NCI-H446 (cell line): ENCODE measurements at places on chromosomes 4 and X.

- DNase-seq: no peak
Observed at GRCh38 chr4:15702941-15703403, at the start of gene BST1. TSS of gene BST1 (plus strand) at chr4:15703065. CDS start at chr4:15703145, 80 bp downstream.

DNA sequence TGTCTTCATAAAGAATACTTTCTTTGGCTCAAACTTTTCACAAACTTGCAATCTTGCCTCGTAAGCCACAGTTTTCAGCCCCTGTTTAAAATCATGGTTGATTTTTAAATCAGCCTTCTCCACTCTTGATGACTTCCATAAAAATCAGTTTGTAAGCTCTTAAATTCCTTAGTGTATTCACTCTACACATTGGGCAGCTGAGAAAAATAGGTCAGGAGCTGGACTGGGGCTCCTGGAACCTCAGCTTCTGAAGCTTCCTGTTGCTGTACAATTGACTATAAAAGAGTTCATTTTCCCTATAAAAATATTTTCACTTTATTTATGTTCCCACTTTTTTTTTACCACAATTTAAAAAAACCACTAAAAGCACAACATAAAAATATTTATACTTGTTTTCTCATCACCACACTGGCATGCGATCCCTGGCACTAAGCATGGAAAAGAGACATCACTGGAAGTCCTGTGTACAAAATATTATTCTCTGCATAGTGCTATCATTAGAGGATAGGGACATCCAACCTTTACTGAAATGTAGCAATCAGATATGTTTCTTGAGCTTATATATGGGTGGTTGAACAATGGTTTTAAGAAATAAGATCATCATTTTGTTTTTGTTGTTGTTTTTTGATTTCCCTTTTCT lies 345.7 kb downstream of the FBXO8 start:
- no peak for DNase-seq

GRCh38 chr4:135934026-135934425 lies 1598.3 kb downstream of the PCDH18 start:
- peak; percentile 44 for DNase-seq

GRCh38 chr4:179615704-179616103 lies 2173.5 kb upstream of the AGA start:
- no peak for DNase-seq

DNA sequence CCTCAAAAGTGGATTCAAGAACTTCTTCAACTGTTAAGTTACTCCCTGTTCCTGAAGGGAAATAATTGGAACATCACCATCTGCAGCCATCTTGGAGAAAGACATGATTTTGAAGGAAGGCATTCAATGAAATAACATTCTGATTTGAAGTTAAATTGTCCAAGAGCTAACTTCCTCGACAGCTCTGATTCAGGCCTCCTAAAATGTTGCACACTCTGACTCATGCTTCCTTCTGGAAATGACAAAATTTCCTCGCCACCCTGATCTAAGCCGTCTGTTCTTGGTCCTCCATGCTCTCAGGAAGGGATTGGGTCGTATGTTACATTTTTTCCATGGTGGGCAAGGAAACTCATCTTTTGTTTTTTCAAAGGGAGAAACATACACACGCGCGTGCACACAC lies 496.9 kb upstream of the DIPK2B start:
- DNase-seq: no peak

GRCh38 chr4:89579771-89580170 lies 257.2 kb downstream of the SNCA start:
- no peak for DNase-seq

DNA sequence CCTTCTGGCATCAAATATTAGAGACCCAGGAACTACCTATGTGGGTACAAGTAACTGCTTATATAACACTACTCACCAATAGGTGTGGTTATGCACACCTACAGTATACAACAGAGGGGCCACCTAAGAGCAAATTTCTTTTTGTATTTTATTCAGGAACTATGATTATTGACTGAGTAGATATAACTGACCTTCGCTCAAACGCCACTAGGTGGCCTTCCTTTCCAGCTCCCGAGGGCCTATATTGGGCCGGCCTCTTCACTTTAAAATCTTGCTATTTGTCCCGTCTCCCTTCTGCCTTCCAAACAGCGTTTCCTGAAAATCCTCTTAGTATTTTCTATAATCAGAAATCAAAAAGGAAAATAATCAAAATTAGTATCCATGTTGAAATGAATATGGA lies 19.9 kb upstream of the PABPC5 start:
- DNase-seq: no peak

- no peak for DNase-seq
Observed at GRCh38 chrX:109857584-109858228, 124.6 kb upstream of the ACSL4 start.

GRCh38 chr4:86595426-86595805 lies 1.3 kb downstream of the PTPN13 start:
- DNase-seq: no peak

DNA sequence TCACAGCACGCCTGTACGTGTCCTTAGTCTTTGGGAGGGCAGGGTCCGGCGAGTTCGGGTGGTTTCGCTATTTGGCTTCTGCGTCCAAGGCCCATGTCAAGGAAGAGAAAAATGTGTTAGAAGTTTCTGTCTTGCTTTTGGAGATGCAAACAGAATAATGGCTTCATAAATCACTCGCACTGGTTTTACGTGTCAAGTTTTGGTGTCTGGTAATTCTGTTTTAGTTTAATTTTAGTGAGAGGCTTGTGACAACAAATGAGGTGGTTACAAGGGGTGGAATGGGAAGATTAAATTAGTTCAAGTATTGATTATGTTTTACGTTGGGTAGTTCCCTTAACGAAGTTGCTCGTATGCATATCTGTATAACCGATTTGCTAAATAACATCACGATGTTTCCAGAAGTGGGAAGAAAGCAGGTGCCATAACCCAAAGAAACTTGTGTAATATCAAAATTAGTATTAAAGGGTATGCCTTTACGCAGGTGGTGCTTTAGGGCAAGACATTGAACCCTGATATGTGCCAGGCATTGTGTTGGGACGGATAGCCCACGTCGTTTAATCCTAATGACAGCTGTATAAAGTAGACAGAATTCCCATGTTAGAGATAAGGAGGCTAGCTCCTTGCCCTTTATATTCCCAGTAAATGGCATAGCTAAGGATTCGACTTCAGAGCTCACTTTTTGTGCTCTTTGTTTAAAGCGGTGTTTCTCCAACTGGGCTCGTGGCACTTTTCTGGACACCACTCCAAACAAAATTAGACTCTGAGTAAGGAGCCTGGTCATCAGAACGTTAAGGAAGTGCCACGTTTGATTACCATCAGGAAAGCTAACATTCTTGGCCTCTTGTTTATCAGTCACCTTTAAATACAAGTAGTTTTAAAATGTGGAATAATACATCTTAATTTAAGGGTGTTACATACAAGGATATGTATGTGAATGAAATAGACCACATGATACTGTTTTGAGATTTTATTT lies 843 bp downstream of the RPL34 start:
- no peak for DNase-seq

DNA sequence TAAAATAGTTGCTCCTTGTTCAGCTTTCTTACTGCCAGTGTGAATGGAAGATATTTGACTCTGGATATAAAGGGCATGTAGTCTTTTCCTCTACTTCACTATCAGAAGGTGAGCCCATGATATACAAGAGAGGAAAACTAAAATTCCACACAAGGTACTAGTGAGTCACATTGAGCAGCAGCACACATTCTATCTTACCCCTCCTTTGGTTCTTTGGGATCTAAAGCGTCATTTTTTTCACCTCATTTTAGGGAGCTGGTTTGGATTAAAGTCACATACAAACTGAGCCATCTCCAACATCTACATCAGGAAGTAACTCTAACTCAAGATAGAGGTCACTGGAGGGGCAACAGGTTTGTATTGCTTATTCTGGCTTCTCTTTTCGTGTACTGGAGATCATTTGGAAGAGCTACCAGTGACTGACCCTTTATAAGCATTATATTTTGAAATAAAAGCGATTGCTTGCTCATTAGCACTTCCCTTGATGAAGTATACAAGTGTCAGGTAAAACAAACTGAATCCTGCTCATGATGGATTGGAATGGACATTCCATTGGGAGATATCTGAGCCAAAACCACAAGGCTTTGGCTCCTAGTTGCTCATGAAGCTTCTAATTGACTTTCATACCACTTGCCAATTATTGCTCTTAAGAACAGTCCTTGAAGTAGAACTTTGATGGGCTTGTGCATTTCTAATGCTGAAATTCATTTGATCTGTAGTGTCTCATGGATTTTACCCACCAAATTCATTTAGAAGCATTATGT lies 124.1 kb downstream of the SPCS3 start:
- DNase-seq: no peak

DNA sequence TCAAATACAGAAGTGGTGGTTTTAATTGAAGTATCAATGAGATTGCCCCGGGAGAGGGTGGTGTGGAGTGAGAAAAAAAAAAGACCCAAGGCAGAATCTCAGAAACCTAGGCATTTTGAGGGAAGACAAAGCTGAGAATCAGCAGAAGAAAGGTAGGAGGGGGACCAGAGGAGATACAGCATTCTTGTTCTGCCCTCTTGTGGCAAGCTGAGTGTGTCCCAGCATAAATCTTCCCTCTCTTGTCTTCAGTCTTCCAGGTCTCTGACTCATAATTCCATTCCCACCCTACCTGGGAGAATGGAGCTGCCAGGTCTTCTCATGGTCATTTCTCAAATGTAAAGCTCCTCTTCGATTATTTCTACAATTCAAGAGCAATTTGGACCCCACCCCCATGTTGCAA lies 32.7 kb upstream of the MAGED1 start:
- no peak for DNase-seq

DNA sequence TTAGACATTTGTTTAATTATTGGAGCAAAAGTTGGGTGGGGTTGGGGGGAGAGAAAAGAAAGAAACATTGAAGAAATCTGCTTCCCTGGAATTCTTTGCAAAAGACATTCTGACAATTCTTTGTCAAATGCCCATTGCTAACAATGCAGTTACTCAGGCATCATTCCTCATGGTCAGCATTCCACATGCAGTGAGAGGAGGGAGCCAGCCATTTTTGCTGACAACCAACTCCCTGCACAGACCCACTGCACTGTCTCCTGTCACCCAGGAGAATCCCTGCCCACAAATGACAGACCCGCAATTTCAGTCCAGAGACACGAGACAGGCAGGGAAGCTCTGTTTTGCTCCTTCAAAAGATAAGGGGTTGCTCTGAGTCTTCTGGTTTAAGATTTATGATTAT lies 985.1 kb upstream of the SLIT2 start:
- DNase-seq: no peak

GRCh38 chr4:10083331-10083771 lies 33.2 kb downstream of the WDR1 start:
- DNase-seq: no peak

DNA sequence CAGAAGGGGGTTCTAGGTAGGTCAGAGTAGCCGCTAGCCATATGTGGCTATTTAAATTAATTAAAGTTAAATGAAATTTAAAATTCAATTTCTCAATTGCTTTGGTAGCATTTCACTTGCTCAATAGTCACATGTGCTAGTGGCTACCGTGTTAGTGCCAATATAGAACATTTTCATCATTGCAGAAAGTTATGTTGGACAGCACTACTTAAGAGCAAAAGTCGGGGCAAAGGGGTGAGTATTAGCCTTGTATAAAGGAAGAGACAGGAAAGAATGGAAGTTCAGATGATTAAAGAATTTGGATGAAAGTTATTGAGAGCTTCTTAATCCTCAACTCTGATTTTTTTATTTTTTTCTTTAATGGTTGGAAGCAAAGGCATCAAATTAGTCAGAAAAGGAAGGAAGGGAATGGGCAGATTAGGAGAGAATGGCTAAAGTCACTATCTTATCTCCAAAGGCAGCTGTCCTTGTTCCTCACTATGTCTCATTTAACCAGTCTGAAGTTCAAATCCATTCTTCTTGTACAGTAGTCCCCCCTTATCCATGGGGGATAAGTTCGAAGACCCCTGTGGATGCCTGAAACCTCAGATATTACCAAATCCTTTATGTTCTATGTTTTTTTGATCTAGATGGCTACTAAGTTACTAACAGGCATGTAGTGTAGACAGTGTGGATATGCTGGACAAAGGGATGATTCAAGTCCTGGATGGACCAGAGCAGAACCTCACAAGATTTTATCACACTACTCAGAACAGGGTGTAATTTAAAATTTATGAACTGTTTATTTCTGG lies 22.9 kb downstream of the OCIAD1 start:
- no peak for DNase-seq

DNA sequence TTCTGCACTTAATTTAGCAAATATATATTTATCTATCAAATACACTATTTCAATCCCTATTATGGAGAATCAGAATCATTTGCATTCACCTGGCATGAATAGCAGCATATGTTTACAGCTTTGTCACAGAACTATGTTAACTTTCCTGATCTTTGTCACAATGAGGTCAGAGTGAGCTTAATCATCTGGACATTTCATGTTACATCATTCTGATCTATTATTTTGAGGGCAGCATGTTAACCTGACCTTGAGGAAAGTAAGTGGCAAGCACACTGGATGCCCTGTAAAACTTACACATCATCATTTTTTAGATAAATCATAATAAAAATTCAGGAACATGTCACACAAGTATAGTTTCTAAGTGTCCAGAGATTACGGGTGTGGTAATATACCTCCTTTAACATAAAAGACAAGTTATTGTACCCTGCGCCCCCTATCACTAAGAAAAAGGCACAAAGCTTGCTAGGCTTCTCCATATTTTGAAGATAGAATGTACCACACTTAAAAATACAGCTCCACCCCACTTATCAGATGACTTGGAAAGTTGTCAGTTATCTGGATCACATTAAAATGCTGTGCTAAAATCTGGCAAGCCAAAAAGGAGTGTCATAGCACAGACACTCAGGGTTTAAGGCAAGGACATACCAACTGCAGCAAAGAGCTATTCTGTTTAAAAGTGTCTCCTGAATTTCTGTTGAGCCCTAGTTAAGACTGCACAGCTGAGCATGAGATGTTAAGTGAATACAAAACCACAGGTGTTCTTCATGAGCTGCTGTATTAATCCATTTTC lies 182.7 kb upstream of the FAT4 start:
- DNase-seq: no peak

DNA sequence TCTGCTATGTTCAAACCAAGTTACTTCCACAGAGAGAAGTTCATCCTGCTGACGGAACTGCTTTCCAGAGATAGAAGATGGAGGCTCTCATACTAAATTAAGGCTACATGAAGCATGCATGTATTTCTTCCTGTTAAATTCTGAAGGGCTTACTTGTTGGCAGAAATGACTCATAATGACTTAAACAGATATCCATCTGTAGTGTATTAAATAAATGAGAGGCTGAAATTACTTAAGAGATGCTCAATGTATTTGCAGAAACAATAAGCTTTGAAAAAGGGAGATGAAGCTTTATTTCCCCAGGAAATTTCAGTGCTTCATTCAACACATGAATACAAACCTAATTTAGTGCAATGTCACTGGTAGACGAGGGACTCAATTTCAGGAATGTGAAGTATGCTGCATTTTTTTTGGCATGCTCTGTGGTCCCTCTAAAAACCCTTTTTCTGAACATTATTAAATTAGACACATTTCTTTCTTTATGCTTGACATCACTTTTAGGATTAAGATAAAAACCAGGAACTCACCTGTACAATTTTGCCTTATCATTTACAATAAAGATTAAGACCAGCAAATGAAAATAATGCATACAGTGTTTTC lies 759.1 kb upstream of the POU3F4 start:
- DNase-seq: no peak

DNA sequence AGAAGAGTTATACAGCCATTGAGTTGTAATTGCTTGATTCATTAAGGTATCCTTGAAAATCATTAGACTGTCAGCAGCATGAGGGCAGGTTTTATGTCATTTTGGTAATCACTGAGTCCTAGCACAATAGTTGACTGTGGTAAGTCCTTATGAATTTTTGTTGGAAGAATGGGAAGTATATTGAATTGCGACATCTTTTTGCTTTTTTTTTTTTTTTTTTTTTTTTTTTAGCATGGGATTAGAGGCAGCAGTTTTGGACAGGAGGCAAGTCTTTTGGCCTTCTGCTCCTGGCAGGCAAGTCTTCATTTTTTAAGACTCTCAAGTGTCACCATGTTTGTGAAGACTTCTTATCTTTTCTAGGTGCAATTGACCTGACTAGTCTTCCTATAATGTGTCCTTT lies 29.7 kb downstream of the PRRG1 start:
- DNase-seq: no peak
